Ecto neural progenitor cell (in vitro differentiated cells): ENCODE measurements at places on chromosomes 7 and 10.
A peak's percentile ranks its signal among the peaks of the same experiment; 100 is the strongest.

- no peak for DNase-seq
Observed at GRCh38 chr7:100532165-100533022, 6.6 kb upstream of the AGFG2 start.

- no peak for DNase-seq
Observed at GRCh38 chr10:21445163-21445562, 80.3 kb downstream of the SKIDA1 start.

GRCh38 chr10:88913788-88914187 is 33.7 kb downstream of the STAMBPL1 start:
- no peak for DNase-seq

- no peak for DNase-seq
Observed at GRCh38 chr10:61024856-61025201, 80.8 kb upstream of the RHOBTB1 start.

GRCh38 chr10:46546591-46547540 is 9.6 kb downstream of the GPRIN2 start:
- DNase-seq: peak; percentile 42
